ENCODE measurements at places on chromosomes 2 and 18. TPM values are rescaled to one million over a fixed set of nuclear protein-coding genes. Genes with fewer than 3 reads are reported as not detected.

MRPL33 gene
- 117 TPM for total RNA-seq

C2orf78 gene
- total RNA-seq, result not detected

KIAA2012 gene
- total RNA-seq, result not detected

POTEI gene
- not detected for total RNA-seq

GALNT3 gene
- total RNA-seq, result 2.7 TPM

SCN7A gene
- 4.8 TPM for total RNA-seq

RBM45 gene
- total RNA-seq, result 7.3 TPM

ZNF2 gene
- total RNA-seq, result 2.5 TPM

CIB4 gene
- not detected for total RNA-seq

NAGK gene
- total RNA-seq, result 72.1 TPM

ACKR3 gene
- 53.0 TPM for total RNA-seq
